COLO829 (cell line): ENCODE measurements at places on chromosomes 2 and 18.

- DNase-seq, result no peak
These were observed 574.1 kb downstream of the SATB2 start for GRCh38 chr2:198883604-198884003.

DNA sequence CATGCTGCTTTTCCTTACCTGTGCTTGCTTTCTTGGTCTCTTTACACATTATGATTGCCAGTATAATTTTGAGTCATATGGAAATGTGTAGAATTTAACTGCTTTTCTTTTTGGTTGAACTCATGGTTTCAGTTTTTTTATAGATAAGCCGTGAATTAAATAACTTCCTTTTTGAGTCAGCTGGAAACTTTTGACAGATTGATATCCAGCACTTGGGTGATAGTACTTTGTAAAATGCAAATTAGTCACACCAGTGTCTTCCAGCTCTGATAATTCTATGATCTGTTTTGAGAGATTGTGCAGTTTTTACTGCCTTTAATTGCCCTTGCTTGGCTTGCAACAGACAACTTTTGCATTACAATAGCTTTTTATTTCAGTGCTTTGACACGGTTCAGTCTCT, 86.4 kb downstream of the NCOA1 start:
- no peak for DNase-seq

DNA sequence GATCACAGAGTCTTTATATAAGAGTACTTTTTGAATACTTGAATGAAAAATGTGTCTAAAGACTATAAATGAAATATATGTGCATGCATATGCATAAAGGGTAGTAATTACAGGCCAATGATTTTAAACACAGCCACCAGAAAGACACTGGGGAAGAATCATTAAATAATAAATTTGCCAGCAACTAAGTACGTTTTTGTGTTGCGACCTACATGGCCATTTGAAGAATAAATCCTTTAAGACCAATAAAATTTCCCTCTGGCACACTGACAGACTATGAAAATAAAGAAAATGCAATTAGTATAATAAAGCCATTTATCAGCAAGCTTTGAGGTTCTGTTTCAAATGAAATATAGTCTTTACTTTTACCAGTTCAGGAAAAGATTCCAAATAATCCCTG, 1413.3 kb downstream of the LRP1B start:
- no peak for DNase-seq

DNA sequence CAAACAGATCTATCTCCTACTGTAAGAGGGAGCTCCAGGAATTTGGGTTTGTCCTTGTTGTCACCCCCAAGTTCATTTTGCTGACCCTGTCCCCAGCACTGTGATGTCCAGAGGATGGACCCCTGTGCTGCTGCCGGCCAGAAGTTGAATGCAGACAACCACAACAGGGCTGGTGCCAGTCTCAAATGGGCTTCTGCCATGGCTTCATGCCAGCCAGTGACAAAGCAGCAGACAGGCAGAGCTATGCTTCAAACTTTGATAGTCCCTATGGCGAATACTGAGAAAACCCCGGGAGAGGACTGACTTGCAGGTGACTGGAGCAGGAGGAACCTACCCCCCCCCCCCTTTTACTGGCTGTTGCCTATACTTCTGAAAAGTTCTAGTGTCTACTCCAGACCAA, 3.2 kb downstream of the SMAD7 start:
- no peak for DNase-seq

- no peak for DNase-seq
These were observed 1.8 kb downstream of the HOXD13 start for GRCh38 chr2:176094349-176094748.

- no peak for DNase-seq
These were observed 15.0 kb upstream of the GMPPA start for GRCh38 chr2:219483451-219484342.

- DNase-seq, result no peak
These were observed 2.6 kb downstream of the TMEM131 start for GRCh38 chr2:97992836-97993825.

DNA sequence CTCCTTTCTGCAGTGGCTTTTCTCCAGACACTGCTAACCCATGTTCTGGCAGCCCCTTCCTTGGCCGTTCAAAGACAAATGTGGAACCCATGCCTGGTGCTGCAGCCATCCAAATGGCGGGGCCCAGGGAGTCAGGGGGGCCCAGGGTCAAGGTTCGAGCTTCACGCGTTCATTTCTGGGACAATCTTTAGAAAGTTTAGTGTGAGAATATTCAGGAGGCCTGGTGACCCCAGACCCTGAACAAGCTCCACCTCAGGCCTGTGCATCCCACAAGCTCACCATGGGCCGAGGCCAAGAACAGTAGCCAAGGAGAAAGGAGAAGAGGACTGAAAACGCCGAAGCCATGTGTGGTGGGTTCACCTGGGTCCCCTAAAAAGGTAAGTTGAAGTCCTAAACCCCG, 54.4 kb downstream of the ANKMY1 start:
- no peak for DNase-seq

GRCh38 chr18:27614951-27615844, 430.1 kb upstream of the CHST9 start:
- no peak for DNase-seq

DNA sequence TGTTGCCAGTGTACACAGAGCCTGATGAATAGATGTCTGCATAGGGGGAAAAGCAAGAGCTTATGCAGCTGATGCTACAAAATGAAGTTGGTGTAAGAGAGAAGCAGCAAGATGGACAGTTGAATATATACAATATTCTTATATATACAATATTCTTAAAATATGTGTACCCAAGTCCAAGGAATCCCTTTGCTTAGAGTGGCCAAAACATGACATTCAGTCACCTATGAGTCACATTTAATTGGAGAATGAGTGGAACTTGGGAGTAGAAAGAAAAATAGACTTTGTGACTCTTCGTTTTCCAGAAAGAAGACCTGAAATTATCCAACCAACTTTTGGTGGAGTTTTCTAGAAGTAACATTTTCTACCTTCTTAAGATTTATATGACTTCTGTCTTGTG, 81.8 kb downstream of the SCN9A start:
- DNase-seq, result peak; percentile 1

DNA sequence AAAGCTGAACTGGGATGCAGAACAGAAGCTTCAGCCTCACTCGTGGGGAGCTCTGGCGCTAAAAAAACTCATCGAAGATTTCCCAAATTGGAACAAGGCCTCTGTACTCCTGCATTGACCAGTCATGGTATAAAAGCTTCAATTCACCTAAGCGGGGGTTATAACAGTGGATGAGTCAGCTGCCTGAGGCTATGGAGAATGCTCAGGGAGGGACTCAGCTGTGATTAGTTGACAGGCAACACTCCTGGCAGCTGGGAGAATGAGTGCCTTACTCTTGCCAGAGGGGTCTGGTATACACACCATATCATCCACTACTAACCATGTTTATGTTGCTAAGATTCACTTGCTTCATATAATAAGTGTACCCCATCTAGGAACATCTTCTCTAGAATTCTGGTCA, 350.6 kb upstream of the VRK2 start:
- DNase-seq, result peak; percentile 69

GRCh38 chr2:119592436-119592835, 48.2 kb downstream of the CFAP221 start:
- DNase-seq, result no peak

- DNase-seq, result no peak
These were observed 104.5 kb upstream of the SMIM21 start for GRCh38 chr18:75531851-75532459.

GRCh38 chr18:76495435-76496193, 572 bp upstream of the ZNF516 start:
- DNase-seq, result no peak

GRCh38 chr2:155852156-155852555, 480.4 kb downstream of the NR4A2 start:
- DNase-seq, result no peak

GRCh38 chr2:104658144-104658835, 195.6 kb upstream of the POU3F3 start:
- peak; percentile 34 for DNase-seq

GRCh38 chr2:220226076-220226475, 598.6 kb downstream of the SLC4A3 start:
- DNase-seq, result no peak

GRCh38 chr2:60422826-60423483, 130.5 kb downstream of the BCL11A start:
- DNase-seq, result no peak

DNA sequence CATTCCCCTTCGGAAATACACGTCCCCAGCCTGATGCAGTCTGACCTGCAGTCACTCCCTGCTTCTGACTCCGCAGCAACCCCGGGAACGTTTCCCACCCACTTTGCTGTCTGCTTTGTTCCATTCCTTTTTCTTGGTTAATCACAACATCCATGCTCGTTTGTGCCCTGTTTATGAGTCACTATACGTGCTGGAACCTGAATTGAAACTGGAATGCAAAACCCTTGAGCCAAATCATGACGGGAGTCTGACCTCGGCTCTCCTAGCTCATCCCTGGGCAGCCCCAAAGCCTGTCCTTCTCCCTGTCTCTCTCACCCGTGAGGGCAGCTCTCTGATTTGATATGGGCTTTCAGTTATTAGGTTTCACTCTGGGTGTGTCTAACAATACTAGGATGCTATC, 57.1 kb upstream of the RNF152 start:
- no peak for DNase-seq

DNA sequence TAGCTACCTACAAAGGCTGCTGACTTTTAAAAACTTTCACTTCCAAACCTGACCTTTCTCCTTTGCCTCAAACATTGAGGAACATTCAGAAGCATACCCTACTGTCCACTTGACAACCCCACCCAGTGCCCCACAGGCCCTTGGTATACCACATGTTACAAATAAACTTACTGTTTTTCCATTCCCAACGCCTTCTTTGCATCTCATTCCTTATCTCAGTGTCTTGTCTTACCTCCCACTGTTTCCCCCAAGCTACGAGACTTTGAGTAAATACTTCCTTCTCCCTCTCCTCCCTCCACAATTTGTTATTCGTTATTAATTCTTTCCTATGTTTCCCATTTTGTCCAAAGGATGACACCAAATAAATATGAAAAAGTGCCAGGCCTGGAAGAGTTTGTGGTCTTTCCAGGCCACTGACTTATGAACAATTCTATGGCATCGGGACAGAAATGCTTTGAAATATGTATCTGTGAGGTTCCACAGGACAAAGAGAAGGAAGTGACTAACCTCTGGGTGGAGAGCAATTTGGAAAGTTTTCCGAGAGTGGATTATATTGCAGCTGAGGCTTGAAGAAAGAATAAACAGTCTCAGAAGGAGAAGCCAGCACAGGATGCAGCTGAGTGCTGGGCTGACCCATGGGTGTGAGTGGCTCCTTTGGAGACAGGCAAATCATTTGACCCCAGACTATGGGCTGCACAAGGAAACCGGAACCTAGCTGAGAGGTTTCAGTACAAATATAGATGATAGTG, 409.0 kb downstream of the LPIN1 start:
- DNase-seq, result peak; percentile 80

GRCh38 chr18:34038086-34038485, 186.6 kb downstream of the NOL4 start:
- no peak for DNase-seq

GRCh38 chr2:197633109-197633657, 42.2 kb downstream of the RFTN2 start:
- DNase-seq, result no peak

- no peak for DNase-seq
These were observed 90.6 kb downstream of the SGPP2 start for GRCh38 chr2:222514901-222515300.

- DNase-seq, result no peak
These were observed 117.4 kb upstream of the RPRM start for GRCh38 chr2:153595939-153596338.

DNA sequence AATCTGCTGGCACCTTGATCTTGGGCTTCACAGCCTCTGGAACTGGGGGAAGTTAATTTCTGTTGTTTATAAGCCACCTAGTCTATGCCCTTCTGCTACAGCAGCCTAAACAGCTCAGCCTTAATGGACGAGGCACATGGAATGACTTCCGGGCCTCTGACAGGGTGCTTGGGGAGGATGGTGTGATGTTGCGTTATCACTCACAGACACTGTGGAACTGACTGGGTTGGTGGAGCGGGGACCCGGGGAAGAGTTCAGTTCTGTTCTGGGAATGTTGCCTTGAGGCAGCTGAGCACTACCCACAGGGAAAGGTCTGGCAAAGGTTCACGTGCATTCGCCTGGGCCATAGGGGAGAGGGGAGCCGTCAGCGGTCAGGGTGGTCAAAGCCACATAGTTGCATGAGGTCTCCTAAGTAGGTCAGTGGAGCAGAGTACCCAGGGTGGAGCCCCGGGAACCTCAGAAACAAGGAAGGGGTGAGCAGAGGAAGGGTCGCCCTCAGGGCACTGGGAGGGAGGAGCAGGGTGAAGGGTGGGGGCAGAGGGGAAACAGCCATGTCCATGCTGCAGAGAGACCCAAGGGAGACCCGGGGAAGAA, 36.2 kb downstream of the LRRFIP1 start:
- DNase-seq, result no peak

DNA sequence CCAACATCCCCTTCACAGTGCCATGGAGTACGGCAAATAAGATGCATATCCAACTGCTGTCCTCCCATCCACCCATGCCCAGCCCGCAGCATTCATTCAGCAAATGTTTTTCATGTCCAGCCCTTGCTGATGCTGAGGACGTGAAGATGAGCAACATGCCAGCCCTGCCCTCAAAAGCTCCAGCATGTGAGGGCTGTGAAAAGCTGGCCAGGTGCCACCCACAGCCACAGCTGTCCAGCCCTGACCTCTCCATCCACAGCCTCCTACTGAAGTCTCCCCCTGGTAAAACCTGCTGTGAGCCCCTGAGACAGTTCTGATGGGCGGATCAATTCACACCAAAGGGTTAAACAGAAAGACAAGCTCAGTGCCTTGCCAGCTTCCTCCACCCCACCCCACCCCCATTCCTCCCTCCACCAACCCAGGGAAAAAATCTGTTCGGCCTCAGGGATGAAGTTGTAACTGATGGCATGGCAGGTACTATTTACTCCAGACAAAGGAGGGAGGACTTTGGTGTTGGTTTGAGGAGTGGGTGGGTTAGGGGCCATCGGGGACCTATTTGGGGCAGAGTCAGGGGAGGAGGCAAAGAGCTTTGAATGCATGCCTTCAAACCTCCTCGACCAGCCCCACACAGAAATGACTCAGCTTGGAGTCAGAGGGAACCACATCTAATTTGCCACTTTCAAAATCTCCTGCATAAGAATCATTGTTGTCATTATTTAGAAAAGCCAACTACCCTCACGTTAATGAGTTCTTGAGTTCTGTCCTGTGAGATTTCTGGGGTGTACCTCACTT, 4.3 kb downstream of the ZBTB7C start:
- peak; percentile 61 for DNase-seq

DNA sequence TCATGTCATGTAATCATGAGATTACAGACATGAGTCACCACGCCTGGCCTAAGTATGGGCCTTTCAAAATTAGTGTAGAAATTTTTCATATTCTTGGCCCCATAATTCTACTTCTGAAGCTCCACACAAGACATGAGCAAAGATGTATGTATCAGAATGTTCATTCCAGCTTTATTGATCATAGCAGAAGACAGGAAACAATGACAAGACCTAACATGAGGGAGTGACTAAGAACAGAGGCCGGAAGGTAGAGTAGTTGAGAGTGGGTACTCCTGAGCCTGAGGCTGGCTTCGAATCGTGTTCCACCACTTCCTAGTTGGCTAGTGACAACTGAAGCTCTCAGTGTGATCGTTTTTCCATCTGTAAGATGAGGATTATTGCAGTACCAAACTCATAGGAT, 89.3 kb downstream of the ARMC9 start:
- DNase-seq, result no peak
